ENCODE measurements at places on chromosomes 4 and X.

DNA sequence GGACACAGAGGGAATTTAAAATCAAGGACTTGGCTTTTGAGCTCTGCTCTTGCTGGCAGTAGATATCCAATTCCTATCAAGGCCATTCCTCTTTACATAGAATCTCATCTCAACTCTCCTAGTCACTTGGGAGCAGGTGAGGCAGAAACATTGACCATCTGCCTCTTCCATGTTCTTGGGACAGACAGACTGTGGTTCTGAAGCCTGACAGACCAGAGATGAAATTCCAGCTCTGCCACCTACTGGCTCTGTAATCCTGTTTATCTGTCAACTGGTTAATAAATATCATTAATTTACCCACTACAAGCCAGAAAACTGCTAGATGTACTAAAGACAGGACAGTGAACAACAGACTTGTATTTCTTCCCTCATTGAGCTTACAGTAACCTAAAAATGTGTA, 300.8 kb downstream of the ADGRL3 start:
- DNase-seq = no peak

- no peak for DNase-seq
Observed at GRCh38 chr4:47926667-47927258, 12.4 kb upstream of the NFXL1 start.

DNA sequence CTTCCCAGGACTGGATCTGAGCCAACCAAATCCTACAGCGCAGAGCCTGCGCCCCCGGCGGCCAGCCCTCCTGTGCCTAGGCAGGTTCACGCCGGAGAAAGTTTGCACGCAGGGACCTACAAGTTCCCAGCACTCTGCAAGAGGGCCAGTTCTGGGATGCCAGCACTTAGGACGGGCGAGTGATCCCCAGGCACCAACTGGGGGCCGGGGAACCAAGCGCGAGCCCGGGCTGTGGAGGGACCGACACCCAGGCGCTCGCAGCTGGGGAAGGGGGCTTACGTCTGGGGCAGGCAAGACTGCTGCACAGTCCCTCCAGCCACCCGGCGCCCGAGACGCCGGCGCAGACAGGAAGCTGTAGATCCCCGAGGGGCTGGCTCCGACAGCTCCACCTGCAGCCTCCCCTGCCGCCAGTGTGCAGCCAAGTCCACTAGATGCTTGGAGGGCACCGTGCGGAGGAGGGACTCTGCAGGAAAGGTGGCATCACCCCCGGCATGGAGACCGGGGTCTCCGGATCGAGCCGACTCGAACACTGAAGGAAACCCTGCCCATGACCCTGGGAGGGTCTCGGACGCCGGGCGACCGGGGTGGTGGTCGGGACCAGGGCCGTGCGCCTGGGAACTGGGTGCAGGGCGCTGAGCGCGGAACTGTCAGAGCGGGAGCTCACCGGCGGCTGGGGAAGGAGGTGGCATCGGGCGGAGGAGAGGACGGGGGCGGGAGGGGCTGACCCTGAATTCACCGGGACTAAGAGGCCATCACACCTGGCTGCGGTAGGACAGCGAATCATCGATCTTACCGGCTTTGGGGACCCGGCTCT, 566 bp downstream of the CORIN start:
- no peak for DNase-seq

- DNase-seq = peak; percentile 21
Observed at GRCh38 chr4:147984065-147984777, 252.3 kb downstream of the ARHGAP10 start.

All from AG04450 (cell line).